ENCODE measurements at places on chromosomes 11 and 22.

DNA sequence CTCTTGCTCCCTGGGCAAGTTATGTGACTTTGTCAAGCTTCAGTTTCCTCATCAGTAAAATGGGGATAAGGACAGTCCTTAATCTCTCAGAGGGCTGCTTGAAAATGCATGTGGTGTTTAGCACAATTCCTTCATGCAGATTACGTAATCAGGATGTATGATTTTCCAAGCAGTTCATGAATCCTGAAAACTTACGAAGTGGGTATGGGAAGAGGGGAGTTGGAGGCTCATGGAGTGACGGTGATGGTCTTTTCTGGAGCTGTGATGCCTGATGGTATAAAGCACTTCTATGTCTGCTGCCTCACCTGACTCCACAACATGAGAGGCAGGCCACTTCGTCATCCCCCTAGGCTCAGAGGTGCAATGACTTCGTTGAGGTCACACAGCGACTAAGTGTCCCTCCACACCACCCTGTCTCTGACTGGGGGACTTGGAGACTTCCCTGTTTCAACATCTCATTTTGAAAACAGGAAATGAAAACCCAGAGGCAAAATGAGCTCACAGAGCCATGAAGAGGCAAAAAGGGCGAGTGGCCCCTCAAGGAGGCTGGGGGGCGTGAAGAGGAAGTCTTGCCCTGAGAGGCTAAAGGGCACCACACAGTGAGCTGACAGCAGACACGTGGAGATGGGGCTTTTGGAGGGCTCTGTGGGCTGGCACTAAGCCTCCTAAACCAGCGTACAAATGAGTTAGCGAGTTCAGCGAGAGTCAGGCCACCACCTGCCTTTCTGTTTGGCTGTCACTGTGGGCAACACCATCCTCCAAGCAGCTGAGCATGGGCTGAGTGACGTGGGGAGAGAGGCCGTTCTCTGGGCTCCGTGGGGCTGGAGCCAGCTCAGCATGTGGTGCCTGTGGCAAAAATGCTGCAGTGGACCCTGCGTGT, 10.1 kb downstream of the MCM5 start:
- no peak for DNase-seq

GRCh38 chr22:45546333-45547015, 43.8 kb downstream of the FBLN1 start:
- DNase-seq, result no peak

GRCh38 chr11:3077189-3077836, 20.1 kb upstream of the CARS1 start:
- DNase-seq, result no peak

- no peak for DNase-seq
Measured at GRCh38 chr22:42933485-42934091, 76.5 kb upstream of the ARFGAP3 start.

DNA sequence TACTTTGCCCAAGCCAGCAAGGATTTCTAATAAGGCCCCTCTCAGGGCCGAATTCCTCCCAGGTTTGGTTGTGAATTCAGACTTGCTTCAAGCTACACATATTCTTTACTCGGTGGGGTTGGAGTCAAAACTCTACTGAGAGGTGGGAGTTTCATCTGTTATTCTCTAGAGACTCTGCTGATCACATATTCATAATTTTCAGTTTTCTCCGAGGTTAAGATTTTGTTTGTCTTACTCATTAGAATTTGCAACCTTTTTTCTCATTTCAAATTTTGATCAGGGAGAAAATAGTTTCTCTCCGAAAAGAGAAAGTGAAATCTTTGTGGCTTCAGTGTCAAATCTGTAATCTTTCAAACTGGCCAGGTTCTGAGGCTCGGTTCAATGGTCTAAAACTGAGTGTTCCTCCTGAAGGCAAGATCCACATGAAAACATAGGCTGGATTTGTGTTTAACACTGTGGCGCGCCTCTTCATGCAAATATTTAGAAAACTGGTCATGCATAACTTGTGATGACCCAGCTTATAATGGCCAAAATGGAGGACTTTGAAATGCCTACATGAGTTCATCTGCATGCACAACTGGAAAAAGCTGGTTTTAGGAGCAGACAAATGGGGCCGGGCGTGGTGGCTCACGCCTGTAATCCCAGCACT, 21.5 kb upstream of the GSTP1 start:
- DNase-seq, result no peak

GRCh38 chr11:8036002-8036802, 44.8 kb upstream of the TUB start:
- no peak for DNase-seq

DNA sequence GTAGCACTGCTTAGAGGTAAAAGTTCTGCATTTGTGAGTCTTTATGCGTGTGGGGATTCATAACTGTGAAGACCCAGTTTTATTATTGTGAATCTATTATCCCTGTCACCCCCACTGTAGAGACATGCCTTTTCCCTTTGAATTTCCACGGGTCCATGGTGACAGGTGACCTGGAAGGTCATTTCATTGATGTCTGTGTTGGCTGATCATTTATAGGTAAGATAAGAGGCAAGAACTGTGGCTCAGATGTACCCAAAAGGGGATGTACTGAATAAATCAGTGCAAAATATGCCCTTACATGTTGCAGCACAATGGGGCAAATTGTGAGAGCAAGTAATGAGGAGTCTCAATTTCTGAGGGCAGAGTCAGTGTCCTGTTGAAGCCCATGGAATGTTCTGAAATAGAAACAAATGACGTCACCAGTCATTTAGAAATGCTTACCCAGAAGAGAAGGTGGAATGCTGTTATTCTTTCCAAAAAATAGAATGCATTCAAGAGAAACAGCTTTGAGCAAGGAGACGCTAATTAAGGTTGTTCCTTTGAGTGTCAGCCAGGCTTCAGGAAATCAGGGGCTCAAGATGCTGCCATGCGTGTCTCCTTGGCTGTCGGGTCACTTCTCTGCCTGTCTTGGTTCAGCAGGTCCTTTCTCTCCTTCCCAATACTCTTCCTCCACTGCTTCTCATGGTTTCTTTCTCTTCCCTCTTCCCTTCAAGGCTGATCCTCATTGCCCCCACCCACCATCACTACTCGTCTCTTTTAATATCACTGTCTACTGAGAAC, 118.7 kb upstream of the E2F8 start:
- DNase-seq, result no peak

DNA sequence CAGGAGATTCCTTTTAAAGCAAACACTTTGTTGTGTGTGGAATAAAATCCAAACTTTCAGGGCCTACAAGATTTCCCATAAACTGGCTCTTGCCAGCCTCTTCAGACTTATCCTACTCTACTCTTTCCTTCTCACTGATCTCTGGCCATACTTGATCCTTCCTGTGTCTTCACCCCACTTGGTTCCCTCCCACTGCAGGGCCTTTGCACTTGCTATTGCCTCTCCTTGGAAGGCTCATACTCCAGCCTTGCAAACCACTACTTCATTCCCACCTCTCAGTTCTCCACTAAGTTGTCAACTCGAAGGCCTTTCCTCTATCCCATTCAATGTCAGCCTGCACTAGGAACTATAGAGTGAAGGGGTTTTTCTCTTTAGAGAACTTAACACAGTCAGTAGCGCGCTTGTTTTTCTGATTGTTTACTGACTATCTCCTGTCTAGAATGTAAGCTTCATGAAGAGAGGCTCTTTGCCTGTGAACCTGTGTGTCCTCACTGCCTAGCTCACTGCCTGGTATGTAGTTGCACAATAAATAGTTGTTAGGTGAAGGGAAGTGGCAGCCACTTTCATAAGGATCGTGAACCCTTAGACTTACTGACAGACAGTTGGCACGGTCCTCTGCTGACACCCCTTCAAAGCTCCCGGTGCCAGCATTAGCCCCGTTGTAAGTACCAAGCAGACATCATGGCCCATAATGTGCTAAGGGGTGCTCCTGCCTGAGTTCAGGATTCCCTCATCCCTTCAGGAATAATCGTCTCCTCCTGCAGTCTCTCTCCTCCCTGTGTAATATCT, 833 bp upstream of the ME3 start:
- DNase-seq, result no peak

DNA sequence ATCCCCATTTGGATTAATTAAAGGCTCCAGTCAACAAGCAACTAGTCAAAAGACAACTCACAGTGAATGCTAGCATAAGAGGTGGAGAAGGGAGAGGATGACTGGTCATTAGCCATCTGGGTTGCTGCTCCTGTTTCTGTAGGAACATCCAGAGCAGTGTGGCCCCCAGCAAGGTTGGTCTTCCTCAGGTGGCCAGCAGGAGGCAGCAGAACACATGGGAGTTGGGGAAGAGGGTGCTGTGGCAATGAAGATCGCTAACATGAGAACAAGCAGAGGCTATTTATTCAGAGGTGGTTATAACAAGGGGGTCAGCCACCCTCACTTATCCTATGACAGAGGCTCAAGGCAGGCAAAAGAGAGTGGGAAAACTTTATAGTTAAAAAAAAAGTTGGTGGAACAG, 21.3 kb downstream of the IZUMO1R start:
- DNase-seq, result no peak

- DNase-seq, result no peak
Measured at GRCh38 chr11:34299284-34299972, 58.4 kb downstream of the ABTB2 start.

- no peak for DNase-seq
Measured at GRCh38 chr11:94885133-94885532, 88.2 kb downstream of the CWC15 start.

DNA sequence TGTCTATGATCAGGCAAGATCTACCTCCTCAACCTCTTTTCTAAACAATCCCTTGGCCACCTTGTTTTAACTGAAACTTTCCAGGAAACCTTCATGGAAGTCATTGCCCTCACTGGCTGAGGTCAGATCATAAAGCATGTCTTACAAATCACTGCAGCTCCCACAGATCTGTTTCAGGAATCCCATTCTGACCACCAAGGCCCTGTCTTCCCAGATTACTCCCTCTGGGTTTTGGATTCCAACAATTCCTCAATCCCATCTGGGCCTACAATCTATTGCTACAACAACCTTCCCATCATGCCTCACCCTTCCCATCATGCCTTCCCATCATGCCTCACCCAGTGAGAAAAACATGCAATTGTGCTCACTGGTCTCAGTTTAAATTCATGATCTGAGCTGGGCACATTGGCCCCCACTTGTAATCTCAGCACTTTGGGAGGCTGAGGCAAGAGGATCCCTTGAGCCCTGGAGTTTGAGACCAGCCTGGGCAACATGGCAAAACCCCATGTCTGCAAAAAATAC, 15.9 kb downstream of the ADAMTS15 start:
- DNase-seq, result no peak

DNA sequence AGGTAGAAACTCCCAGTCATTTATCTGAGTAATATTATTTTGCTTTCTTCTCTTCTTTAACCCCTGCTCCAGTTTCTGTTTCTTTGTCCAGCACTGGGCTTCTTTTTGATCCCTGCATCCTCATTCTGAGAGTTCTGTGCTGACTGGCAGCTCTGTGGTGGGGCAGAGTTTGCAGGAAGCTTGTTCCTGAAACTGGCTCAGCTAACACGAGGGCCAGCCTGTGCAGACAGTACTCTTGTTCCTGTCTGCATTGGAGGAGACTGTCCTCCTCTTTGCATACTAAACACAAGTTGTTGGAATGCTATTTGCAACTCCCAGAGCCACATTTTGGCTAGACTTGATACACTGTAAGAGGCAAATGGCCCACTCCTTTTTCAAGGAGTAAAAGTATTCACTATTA, 93.1 kb upstream of the HORMAD2 start:
- no peak for DNase-seq

GRCh38 chr11:30423886-30424285, 101.0 kb downstream of the ARL14EP start:
- no peak for DNase-seq

GRCh38 chr11:112298535-112298934, 37.9 kb upstream of the PLET1 start:
- no peak for DNase-seq

GRCh38 chr11:73312036-73312435, 4.0 kb downstream of the ARHGEF17 start:
- no peak for DNase-seq

DNA sequence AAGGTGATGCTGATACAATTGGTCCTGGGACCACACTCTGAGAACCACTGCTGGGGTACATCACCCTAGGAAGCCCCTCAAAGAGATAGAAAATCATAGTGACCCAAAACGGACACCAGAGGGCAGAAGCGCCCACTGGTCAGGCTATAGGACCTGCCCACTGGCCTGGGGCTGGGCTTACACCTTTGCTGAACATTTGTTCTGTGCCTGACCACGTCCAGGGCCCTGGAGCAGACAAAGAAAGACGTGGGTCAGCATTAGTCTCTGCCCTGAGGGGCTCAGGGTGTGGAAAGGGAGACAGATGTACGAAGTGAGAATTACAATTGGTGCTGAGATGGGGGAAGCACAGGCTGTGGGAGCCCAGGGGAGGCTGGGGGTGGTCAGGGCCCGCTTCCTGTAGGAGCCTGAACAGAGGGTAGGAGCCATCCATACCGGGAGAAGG, 14.4 kb upstream of the SERPINH1 start:
- DNase-seq, result no peak

DNA sequence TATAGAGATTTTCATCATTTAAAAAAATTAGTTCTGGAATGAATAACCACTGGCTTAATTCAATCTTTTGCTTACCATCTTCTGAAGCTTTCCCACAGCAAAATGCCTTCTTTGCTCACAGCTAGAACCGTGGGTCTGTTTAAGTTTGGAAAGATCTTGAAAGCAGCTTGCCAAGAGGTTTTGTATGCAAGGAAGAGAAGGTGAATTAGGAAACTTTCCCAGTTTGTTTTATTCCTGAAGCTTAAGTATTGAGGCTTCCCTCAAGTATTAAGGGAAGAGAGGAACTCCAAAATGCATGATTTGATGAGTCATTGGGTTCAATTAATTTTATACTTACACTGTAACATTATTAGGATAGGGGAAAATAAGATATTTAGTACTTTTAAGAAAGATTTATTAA, 1.9 kb upstream of the ARHGEF12 start:
- no peak for DNase-seq

- DNase-seq, result no peak
Measured at GRCh38 chr11:128389461-128389976, 197.8 kb downstream of the ETS1 start.

GRCh38 chr22:43925433-43926348, 2.1 kb downstream of the PNPLA3 start:
- DNase-seq, result no peak

DNA sequence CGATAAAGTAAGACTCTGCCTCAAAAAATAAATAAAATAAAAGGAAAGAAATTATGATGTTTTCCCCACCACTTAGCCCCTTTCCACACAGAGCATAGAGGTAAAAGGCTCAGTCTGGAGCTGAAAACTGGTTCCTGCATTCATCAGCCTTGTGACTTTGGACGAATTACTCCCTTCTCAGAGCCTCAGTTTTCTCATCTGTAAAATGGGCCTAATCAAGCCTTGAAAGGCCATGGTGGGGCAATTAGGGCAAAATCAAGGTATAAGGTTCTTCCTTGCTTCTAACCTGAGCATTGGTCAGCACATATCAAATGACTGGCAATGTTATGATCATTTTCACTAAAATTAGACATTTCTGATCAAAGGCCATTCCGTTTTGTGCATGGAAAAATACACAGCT, 417.7 kb downstream of the MN1 start:
- no peak for DNase-seq

- no peak for DNase-seq
Measured at GRCh38 chr11:123472236-123472935, 42.3 kb downstream of the GRAMD1B start.

GRCh38 chr11:22668005-22668796, 1.8 kb downstream of the GAS2 start:
- DNase-seq, result no peak

- DNase-seq, result no peak
Measured at GRCh38 chr11:12157241-12157661, 46.9 kb downstream of the MICAL2 start.

GRCh38 chr11:31969359-31969702, 121.5 kb upstream of the RCN1 start:
- DNase-seq, result no peak
